BJ (cell line): ENCODE measurements at places on chromosomes 12 and 14.

GRCh38 chr12:57891542-57892228 lies 45.2 kb upstream of the CTDSP2 start:
- no peak for DNase-seq

DNA sequence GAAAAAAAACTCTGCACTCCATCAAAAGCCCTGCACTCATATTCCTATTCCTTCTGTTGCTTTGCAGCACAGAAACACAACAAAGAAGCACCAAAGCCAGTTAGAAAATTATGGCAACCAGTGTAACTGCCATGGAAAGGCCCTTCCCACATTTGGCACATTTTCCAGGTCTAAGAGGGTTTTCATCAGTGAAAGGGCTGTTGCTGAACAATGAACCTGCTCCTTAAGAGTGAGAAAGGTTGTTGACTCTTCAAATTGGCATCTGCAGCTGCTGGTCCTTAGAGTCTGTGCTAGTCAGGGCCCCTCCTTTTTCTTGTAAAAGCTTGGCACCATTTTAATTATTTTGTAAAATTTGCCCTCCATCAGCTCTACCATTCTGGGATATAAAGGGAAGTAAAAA lies 378.7 kb upstream of the KITLG start:
- DNase-seq = no peak

- no peak for DNase-seq
These were observed 142.2 kb upstream of the DDHD1 start for GRCh38 chr14:53295372-53295771.

GRCh38 chr12:52066346-52067080 lies 3.3 kb upstream of the ATG101 start:
- DNase-seq = no peak

GRCh38 chr12:108589028-108589839 lies 8.7 kb downstream of the TMEM119 start:
- no peak for DNase-seq

- no peak for DNase-seq
These were observed 80.5 kb upstream of the ZFP36L1 start for GRCh38 chr14:68873376-68873775.

GRCh38 chr12:24378548-24379407 lies 429.3 kb upstream of the SOX5 start:
- peak; percentile 44 for DNase-seq

DNA sequence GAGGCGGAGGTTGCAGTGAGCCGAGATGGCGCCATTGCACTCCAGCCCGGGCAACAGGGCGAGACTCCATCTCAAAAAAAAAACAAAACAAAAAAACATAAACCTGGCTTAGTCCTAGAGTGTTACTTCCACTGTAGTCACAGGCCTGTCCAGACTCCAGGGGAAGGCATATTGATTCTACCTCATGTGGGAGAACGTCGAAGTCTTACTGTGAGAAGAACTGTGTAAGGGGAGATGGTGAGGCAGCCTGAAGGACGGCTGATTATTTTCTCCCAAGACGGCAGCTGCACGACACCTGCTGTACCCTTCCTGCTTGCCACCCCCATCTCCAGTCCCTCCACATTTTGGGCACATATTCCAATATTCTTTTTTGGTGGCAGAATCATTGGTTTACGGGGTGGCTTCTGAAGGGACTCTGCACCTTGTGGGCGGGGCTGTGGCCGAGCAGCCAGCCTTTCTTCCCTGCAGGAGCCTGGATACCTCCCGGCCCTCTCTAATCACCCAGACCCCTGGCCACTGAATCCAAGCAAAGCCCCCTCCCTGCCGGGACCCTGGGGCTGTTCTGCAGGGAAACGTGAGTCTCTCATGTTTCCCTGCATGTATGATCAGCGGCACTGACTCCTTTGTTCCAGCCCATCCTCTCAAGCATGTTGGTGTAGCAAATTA lies 12.2 kb upstream of the KLC1 start:
- no peak for DNase-seq

- DNase-seq = no peak
These were observed 45.1 kb upstream of the PRPF39 start for GRCh38 chr14:45038865-45039264.

GRCh38 chr12:47017901-47018475 lies 61.4 kb upstream of the PCED1B start:
- peak; percentile 58 for DNase-seq

- DNase-seq = no peak
These were observed 56.6 kb downstream of the MAX start for GRCh38 chr14:65045709-65046108.

GRCh38 chr12:132593938-132594358 lies 16.4 kb downstream of the LRCOL1 start:
- peak; percentile 79 for DNase-seq

DNA sequence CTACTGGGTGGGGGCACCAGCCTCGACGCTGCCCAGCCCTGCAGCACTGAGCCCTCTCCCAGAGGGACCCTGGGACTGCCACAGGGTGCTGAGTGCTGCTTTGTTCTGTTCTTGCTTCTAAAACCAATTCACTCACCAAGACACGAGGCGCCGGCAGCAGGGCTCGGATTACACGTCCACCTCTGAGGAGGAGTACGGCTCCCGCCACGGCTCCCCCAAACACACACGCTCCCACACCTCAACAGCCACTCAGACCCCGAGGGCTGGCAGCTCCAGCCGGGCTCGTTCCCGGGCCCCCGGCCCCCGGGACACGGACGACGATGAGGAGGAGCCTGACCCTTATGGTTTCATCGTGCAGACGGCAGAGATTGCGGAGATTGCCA lies 24.3 kb downstream of the CEP170B start:
- no peak for DNase-seq

- no peak for DNase-seq
These were observed 97.0 kb downstream of the CMKLR1 start for GRCh38 chr12:108241986-108242703.

- DNase-seq = no peak
These were observed 250.1 kb downstream of the NUAK1 start for GRCh38 chr12:105888696-105889095.

DNA sequence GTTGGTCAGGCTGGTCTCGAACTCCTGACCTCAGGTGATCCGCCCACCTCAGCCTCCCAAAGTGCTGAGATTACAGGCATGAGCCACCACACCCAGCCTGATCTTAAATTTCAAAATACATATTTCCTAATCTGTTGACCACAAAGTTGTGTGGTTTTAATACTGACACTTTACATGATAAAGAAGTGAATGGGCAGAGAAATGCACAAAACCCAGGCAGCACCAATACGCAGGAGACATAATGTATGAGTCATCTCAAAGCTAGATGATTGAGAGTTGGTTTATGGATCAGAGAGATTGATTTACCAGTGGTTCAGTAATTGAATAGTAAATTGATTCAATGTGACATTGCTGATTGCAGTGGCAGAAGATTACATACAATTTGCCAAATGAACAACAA lies 19.2 kb upstream of the PPP2R5E start:
- no peak for DNase-seq

DNA sequence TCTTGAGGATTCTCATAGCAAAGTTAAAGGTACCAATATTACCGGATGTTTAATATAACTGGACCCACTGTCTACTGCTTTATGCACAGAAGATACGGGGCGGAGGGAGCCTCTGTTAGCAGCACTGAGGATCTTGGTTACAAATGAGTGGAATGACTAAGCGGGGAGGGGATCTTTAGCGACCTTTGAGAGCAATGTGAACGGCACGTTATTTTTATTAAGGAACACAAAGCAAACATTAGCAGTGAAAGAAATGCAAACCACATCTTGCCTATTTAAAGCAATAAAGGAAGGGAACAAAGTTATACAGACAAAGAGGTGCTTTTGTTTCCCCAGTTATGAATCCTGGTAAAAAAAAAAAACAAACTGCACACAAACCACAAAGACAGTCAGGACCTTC lies 27.1 kb upstream of the PRMT8 start:
- DNase-seq = no peak

- no peak for DNase-seq
These were observed 10.6 kb downstream of the CHST11 start for GRCh38 chr12:104467346-104467837.

- DNase-seq = no peak
These were observed 889.1 kb downstream of the AACS start for GRCh38 chr12:125954362-125954761.

- DNase-seq = no peak
These were observed 2.7 kb upstream of the LAG3 start for GRCh38 chr12:6769666-6770065.

DNA sequence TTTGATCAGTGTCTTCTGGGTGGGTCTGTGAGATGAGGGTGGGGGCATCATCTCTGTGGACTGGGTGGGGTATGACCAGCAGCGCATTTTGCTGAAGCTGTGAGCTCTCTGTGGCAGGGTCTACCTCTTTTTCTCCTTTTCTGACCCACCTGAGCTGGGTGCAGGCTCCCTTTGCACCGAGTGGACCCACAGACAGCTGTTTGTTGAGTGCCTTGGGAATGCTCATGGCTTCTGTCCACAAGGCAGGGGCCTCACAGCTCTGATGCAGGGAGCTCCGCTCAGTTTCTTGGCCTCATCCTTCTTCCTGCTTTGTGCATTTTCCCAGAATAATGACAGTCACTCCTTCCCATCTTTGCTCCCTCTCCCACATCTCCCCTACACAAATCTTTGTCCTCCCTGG lies 380.6 kb downstream of the DPF3 start:
- DNase-seq = no peak

- no peak for DNase-seq
These were observed 18.6 kb downstream of the EPS8 start for GRCh38 chr12:15770581-15770980.

GRCh38 chr12:3913278-3913677 lies 40.1 kb upstream of the PARP11 start:
- no peak for DNase-seq

- no peak for DNase-seq
These were observed 21.0 kb downstream of the SLC25A29 start for GRCh38 chr14:100285021-100285912.

- DNase-seq = no peak
These were observed at the start of gene FOXG1 for GRCh38 chr14:28766469-28766955. Gene FOXG1, plus strand, starts transcription at chr14:28766787. Its CDS starts 493 bp downstream, at chr14:28767280.

DNA sequence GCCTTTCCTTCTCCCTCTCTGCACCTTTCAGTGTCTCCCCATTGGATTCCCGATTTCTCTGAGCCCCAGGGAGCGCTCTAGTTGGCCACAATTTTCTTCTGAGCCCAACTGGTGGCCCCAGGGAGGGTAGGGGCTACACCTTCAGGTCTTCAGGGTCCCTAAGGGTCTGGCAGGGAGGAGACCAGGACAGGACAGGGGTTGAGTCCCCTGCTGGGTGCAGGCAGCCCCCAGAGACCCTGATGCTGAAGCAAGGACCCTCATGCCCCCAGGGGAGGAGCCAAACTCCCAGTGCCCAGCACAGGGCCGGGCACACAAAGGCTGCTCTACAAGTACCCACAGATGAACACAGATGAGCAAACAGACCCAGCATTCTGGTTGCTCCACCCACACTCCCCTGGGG lies 12.7 kb downstream of the FOXN4 start:
- DNase-seq = no peak

DNA sequence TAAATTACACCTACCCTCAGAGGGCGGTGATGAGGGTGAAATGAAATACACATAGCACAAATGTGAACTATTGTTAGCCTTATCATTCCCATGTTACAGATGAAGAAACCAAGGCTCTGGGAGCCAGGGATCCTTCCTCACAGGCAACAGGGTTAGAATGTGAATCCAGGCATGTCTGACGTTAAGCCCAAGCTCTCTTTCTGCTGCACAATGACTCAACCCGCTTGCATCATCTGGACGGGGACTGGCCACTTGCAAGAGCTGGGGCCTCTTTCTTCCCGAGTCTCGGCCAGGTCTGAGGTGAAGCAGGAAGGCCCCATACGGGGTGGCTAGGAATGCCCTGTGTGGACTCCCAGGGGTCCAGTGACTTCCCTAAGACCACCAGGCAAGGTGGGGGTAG lies 105.2 kb downstream of the RBM19 start:
- DNase-seq = no peak

DNA sequence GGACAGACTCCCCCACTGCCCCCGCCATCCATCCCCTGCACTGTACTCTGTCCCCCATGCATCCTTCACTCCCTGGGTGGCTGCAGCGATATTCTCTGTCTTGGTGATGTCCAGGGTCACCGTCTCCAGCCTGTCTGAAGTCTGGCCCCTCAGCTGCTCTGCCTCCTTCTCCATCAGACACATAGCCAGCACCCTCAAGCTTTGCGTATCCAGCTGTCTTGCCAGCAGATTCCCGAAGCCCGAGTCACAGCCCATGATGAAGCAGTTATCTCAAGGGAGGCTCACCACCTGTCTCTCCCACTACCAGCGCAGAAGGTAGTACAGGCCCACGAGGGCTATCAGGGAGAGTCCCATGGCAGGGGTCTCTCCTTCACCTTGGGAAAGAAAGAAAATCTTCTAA lies 77.8 kb downstream of the HSD17B6 start:
- DNase-seq = no peak

- DNase-seq = no peak
These were observed 84.8 kb downstream of the EEA1 start for GRCh38 chr12:92844151-92844763.

DNA sequence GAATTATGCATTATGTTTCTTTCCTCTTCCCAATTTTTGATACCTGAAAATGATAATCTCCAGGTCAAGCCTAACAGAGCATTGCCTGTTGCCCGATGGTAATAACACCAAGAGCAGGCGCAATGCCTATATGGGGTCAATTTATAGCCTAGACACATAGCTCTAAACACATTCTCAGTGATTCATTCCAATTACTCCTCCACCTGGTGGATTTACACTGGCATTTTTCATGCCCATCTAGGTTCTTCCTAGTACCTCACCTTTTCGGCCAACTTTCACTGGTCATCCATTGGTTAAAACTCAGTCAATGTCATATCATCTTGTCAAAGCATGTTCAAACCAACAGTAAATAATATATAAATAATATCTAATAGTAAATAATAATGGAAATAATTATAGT lies 53.1 kb downstream of the EIF2S3B start:
- no peak for DNase-seq

- DNase-seq = no peak
These were observed 315.5 kb upstream of the FLRT2 start for GRCh38 chr14:85214471-85214870.

DNA sequence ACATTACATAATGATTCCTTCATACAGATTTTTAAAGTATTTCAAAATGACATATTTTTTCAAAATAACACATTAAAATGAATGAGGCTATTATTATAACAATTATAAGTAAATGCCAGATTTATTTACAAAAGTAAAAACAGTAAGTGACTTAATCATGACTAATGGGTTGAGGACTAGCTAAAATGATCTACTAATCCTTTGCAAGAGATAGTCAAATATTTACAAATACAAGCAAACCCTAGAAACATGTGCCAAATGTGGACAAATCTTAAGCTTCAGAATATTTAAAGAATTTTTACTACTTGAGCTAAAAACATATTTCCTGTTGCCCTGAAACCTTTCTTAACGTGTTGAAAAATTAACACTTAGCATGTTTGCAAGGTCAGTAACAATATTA lies 74.8 kb downstream of the KIF21A start:
- DNase-seq = peak; percentile 9
